ENCODE measurements at places on chromosomes 5 and 9. TPM values are rescaled to one million over a fixed set of nuclear protein-coding genes. Genes with fewer than 3 reads are reported as not detected.

Gene RNF208
- 8.1 TPM for polyA plus RNA-seq

Gene DHFR
- polyA plus RNA-seq, result 11.3 TPM

DNA sequence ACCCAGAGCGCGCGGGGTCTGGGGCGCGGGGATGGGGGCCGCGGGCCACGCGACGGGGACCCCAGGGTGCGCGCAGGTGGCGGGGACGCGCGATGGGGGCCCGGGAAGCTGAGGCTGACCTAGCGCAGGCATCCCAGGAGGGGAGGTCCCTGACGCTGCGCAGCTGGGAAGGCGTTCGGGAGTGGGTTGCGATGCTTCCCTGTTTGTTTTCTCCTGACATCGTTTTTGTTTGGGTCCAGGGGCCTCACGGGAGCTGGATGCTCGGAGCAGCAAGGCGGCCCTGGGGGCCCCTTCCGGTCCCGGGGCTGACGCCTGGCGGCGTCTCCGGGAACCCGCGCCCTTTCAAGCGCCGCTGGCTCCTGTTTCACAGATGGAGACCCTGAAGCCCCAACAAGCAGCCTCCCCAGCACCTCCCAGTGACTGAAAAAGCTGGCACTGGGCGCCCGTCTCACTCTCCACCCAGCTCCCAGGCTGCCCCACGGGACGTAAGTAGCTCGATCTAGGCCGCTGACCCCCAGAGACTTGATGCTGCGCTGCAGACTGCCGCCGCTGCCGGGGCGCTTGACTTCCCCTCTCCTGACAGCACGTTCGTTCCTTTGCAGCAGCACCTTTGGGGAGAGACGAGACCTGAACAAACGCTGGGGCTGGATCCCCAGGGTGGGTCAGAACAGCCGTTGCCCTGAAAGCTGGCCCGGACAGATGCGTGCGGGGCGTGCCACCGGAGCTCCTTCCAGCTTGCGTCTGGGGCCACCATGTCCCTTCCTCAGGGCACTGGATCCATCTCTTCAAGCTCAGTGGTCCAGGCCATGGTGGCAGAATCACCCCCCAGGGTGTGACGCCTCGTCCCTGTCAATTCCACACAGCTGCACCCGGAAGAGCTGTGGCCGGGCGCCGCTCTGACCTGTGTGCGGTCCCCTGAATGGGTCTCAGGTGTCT is 593 bp downstream of the BRD3OS start:
- no peak for DNase-seq

Gene SPATA31A3
- not detected for polyA plus RNA-seq

DNA sequence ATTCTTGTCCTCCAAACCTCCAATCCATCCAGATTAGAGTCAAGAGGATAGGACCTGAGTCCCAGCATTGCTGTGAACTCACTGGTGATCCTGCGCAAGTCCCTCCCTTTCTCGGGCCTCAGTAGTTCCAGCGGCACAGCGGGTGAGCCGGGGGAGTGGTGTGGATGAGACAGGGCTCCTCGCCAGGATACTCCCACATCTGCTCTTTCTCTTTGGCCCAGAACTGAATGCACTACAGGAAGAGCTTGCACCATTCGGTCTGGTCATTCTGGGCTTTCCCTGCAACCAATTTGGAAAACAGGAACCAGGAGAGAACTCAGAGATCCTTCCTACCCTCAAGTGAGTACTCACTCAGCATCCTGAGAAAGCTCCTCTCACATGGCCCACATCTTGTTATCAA is 6.3 kb downstream of the GPX3 start:
- no peak for DNase-seq

GRCh38 chr9:72794946-72795345 is 157.9 kb downstream of the ALDH1A1 start:
- DNase-seq, result no peak

All from urinary bladder (tissue), 4 donors.